Endothelial cell of umbilical vein (primary cell): ENCODE measurements at places on chromosomes 3 and 15.

- DNase-seq = peak; percentile 94
Measured at GRCh38 chr15:67146875-67147381, 81.5 kb downstream of the SMAD3 start.

DNA sequence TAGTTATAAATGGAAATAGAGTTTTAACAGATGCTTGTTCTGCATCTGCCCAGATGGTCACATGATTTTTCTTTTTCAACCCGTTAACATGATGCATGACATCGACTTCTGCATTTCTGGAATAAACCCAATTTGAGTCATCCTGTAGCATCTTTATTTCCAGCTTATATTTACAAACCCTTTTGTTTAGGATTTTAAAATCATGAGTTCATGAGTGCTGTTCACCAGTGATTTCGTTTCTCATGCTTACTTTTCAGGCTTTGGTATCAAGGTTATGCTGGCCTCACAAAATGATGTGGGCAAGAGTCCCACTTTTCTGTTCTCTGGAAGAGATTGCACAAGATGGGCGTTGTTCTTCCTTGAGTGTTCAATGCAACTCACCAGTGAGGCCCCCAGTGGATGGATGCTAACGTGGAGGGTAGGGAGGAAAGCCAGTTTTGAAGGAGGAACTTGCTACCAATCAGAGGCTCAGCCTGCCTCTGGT lies 5.2 kb downstream of the HRH1 start:
- DNase-seq = no peak

GRCh38 chr3:162224746-162225145 lies 728.1 kb downstream of the OTOL1 start:
- DNase-seq = no peak

GRCh38 chr3:47083786-47084185 lies 80.1 kb downstream of the SETD2 start:
- DNase-seq = no peak

DNA sequence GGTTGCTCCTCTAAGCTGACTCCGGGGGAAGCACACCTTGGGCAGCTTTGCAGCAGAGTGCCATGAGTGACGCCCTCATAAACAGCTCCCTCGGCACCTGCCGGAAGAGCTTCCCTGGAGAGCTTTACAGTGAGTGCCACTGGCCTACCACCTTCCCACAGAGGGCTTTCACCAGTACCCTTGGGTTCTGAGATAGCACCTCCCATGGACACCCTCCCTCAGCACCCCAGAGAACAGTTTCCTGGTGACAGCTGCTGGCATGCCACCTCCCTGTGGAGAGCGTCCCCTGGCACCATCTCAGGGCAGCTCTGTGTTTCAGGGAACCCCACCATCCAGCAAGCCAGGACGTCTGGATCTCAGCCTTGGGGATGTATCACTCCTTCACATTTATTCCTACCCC lies 49.1 kb downstream of the RUBCN start:
- no peak for DNase-seq
